ENCODE measurements at places on chromosomes 6 and 20. TPM values are rescaled to one million over a fixed set of nuclear protein-coding genes. Genes with fewer than 3 reads are reported as not detected.

BPIFA1 gene
- not detected for total RNA-seq

TMEM217 gene
- total RNA-seq = 0.96 TPM

C20orf141 gene
- not detected for total RNA-seq

MCUR1 gene
- 8.4 TPM for total RNA-seq

KIFC1 gene
- total RNA-seq = 0.60 TPM

XKR7 gene
- not detected for total RNA-seq

UNC93A gene
- total RNA-seq = not detected

MEP1A gene
- not detected for total RNA-seq

DEK gene
- 97.6 TPM for total RNA-seq

NKAIN2 gene
- not detected for total RNA-seq

PROCR gene
- total RNA-seq = 4.0 TPM

LAMA4 gene
- total RNA-seq = not detected

MATN4 gene
- total RNA-seq = not detected

POU5F1 gene
- total RNA-seq = 0.85 TPM

OR2J3 gene
- total RNA-seq = not detected

RCAN2 gene
- not detected for total RNA-seq

PSORS1C1 gene
- not detected for total RNA-seq

ZNF391 gene
- total RNA-seq = 6.6 TPM

ZNF292 gene
- total RNA-seq = 74.0 TPM

ARMH2 gene
- total RNA-seq = 7.1 TPM

FNDC11 gene
- 0.36 TPM for total RNA-seq

TCF21 gene
- not detected for total RNA-seq

ULBP1 gene
- not detected for total RNA-seq

ZNF322 gene
- 17.7 TPM for total RNA-seq

C20orf204 gene
- 5.8 TPM for total RNA-seq

RGS17 gene
- total RNA-seq = not detected

BHLHE23 gene
- not detected for total RNA-seq

TSPYL1 gene
- total RNA-seq = 104 TPM

FAM209A gene
- 7.5 TPM for total RNA-seq

OR12D1 gene
- not detected for total RNA-seq

ENPP5 gene
- total RNA-seq = 1.1 TPM

MCCD1 gene
- total RNA-seq = not detected

EDN3 gene
- not detected for total RNA-seq

Data from naive thymus-derived CD8-positive, alpha-beta T cell (primary cell).